ENCODE measurements at places on chromosomes 7 and 10. TPM values are rescaled to one million over a fixed set of nuclear protein-coding genes. Genes with fewer than 3 reads are reported as not detected.

- no peak for DNase-seq
- H3K4me3 ChIP-seq, result no peak overlapping the region
- H3K27ac ChIP-seq, result no peak overlapping the region
- H3K27me3 ChIP-seq, result no peaks in the 10 kb centered on the region
Observed at GRCh38 chr10:69346776-69347175, 68.5 kb downstream of the HK1 start.

DNA sequence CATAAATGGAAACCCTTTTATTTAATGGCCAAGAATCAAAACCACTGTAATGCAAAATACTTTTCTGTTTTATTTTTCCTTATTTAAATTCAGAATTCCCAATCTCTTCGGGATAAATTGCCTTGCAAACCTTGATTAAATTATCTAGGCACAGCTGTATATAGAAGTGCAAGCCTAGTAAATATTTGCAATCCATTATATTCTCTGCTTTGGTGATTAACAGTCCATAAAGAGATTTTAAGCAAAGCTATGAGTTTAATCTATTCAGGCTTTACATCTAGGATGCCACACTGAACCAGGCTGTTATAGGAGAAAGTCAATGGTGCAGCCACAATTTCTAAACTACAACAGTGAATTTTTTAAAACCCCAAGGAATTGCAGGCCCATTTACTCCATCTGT is 43.6 kb upstream of the THSD7A start:
- DNase-seq, result no peak
- no peaks in the 10 kb centered on the region for H3K27me3 ChIP-seq
- H3K4me3 ChIP-seq, result no peak overlapping the region
- H3K4me1 ChIP-seq, result no peaks in the 10 kb centered on the region
- no peak overlapping the region for H3K27ac ChIP-seq

Gene SLC26A5
- not detected for total RNA-seq

Gene CPA2
- total RNA-seq, result not detected

DNA sequence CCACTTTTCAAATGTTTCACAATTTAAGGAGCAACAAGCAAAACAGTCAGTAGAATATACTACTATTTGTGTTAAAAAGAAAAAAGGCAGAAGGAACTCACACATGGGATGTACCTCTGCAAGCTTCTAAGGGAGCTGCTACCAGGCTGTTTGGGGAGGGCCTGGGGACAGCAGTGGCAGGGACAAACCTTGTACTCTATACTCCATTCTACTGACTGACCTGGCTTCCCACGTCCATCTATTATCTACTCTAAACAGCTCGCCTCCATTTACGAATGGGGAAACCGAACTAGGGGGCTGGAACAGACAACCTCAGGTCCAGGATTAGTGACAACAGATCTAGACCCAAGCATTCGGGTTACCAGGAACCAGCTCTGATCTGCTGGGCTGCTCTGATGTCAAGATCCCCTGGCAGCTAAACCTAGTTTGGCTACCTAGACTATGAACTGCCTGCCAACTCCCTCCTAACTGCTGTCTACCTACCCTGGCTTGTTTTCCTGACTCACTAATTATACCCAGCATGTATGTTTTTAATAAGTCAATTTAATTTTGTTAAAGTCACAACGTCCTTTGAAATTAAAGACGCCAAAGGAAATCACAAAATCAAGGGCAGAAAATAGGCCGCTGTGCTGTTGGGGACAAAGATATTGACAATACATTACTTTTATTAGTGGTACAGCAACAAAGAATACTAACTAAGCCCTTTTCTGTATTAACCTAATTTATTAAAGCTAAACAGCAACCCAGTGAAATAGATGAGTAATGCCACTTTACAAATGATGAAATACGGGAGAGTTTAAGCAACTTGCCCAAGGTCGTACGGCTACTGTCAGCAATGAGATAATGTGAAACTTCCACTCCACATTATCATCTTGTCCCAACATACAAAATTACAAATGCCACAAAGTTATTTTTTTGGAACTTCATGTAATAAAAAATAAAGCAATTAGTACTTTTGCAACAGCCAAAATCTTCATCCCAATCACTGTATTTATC is 5.3 kb downstream of the PSAP start:
- peaks cover 48% of the 10 kb centered on the region for H3K4me1 ChIP-seq
- H3K4me3 ChIP-seq, result no peak overlapping the region
- no peaks in the 10 kb centered on the region for H3K36me3 ChIP-seq

Gene PANK1
- 7.4 TPM for total RNA-seq

GRCh38 chr7:120942861-120943260 is 7.7 kb upstream of the ING3 start:
- H3K4me3 ChIP-seq, result no peak overlapping the region
- no peaks in the 10 kb centered on the region for H3K4me1 ChIP-seq
- DNase-seq, result no peak
- H3K36me3 ChIP-seq, result no peaks in the 10 kb centered on the region

DNA sequence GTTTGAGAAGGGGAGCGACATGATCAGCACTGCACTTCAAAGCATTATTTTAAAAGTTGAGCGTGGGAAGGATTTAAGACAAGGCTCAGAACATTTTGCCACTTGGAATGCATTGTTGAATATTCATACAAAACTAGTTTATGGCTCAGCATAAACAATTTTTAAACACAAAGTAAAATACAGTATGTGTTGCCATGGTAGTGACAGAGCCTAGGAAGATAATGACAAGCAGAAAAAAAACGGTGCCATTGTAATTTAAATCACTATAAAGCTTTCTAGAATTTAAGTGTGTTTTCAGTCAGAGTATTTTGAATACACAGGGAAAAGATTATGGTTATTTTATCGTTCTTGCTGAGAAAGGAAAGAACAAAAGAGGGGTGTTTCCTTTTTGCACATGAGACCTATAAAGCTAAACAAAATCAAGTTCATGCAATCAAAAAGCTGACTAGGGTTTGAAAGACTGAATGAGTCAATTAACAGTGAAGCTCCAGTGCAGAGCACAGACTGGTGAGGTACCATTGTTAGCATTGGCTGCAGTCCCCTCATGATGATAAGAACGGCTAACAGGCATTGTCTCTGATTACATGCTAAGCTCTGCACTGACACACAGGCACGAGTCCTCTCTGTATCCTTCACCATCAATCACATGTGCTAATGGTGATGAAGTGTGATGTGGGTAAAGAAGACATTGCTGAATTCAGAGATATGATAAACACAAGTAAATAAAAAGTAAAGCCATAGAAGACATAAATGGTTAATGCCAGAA is 181.9 kb upstream of the VSTM2A start:
- H3K36me3 ChIP-seq, result no peaks in the 10 kb centered on the region
- no peak overlapping the region for H3K4me3 ChIP-seq
- H3K4me1 ChIP-seq, result no peaks in the 10 kb centered on the region
- no peak overlapping the region for H3K27ac ChIP-seq
- DNase-seq, result no peak
- H3K27me3 ChIP-seq, result no peaks in the 10 kb centered on the region

DNA sequence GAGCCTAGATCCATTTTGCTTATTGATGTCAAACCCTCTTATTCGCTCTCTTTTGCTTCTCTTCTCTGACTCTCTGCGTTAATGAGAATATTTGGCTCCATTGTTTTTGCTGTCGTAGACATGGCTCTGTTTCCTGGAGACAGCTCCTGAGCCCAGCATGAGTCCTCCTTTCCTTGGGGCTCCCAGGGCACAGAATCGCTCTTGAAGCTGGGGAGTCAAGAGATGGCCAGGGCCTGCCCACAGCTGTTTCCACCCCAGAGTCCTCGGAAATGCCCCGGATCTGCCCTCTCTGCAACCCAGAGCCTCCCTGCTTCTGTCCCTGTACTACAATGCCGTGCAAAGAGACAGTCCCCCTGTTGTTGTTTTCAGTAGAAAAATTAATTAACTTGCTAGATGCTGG is 566.7 kb upstream of the FOXK1 start:
- H3K36me3 ChIP-seq, result peaks cover 6% of the 10 kb centered on the region
- H3K4me1 ChIP-seq, result no peaks in the 10 kb centered on the region
- no peaks in the 10 kb centered on the region for H3K27me3 ChIP-seq

- no peak overlapping the region for H3K27ac ChIP-seq
- peak; percentile 51 for DNase-seq
- H3K4me3 ChIP-seq, result no peak overlapping the region
- H3K27me3 ChIP-seq, result no peaks in the 10 kb centered on the region
- H3K4me1 ChIP-seq, result no peaks in the 10 kb centered on the region
Observed at GRCh38 chr10:86102031-86102430, 264.6 kb downstream of the GRID1 start.

- H3K36me3 ChIP-seq, result no peaks in the 10 kb centered on the region
- no peak overlapping the region for H3K4me3 ChIP-seq
- peaks cover 23% of the 10 kb centered on the region for H3K4me1 ChIP-seq
- no peak for DNase-seq
- H3K27me3 ChIP-seq, result peaks cover 24% of the 10 kb centered on the region
Observed at GRCh38 chr7:55575733-55576132, 3.4 kb upstream of the VOPP1 start.

Gene SLC18A3
- 0.34 TPM for total RNA-seq

Gene UPK3BL1
- total RNA-seq, result 20.6 TPM

GRCh38 chr7:154864523-154864891 is 138.4 kb downstream of the PAXIP1 start:
- no peaks in the 10 kb centered on the region for H3K27me3 ChIP-seq
- H3K36me3 ChIP-seq, result no peaks in the 10 kb centered on the region
- H3K27ac ChIP-seq, result no peak overlapping the region
- no peak for DNase-seq

GRCh38 chr7:115009736-115010440 is 88.0 kb downstream of the MDFIC start:
- DNase-seq, result no peak
- no peaks in the 10 kb centered on the region for H3K27me3 ChIP-seq
- H3K36me3 ChIP-seq, result peaks cover 13% of the 10 kb centered on the region
- H3K27ac ChIP-seq, result no peak overlapping the region

DNA sequence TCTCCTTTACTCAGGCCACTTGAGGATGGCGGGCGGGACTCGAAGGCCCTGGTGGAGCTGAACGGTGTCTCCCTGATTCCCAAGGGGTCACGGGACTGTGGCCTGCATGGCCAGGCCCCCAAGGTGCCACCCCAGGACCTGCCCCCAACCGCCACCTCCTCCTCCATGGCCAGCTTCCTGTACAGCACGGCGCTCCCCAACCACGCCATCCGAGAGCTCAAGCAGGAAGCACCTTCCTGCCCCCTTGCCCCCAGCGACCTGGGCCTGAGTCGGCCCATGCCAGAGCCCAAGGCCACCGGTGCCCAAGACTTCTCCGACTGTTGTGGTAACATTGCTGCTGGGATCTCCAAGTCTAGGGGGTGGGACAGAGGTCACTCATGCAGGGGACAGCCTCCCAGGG is 65.7 kb downstream of the GTF2IRD1 start:
- no peak overlapping the region for H3K27ac ChIP-seq
- no peak for DNase-seq
- peaks cover 43% of the 10 kb centered on the region for H3K36me3 ChIP-seq
- H3K27me3 ChIP-seq, result no peaks in the 10 kb centered on the region
- H3K4me1 ChIP-seq, result no peaks in the 10 kb centered on the region
- no peak overlapping the region for H3K4me3 ChIP-seq

Gene ASIC3
- 5.8 TPM for total RNA-seq

- H3K4me3 ChIP-seq, result no peak overlapping the region
- no peaks in the 10 kb centered on the region for H3K27me3 ChIP-seq
- no peak for DNase-seq
- no peak overlapping the region for H3K27ac ChIP-seq
Observed at GRCh38 chr10:74900297-74900696, 73.9 kb downstream of the KAT6B start.

GRCh38 chr7:25009257-25009656 is 29.3 kb upstream of the OSBPL3 start:
- DNase-seq, result no peak
- peaks cover 44% of the 10 kb centered on the region for H3K27me3 ChIP-seq
- no peaks in the 10 kb centered on the region for H3K36me3 ChIP-seq
- no peak overlapping the region for H3K27ac ChIP-seq

Gene APBB1IP
- not detected for total RNA-seq

GRCh38 chr7:37039131-37039749 is 314.9 kb upstream of the AOAH start:
- peaks cover 3% of the 10 kb centered on the region for H3K36me3 ChIP-seq
- H3K27ac ChIP-seq, result no peak overlapping the region
- no peaks in the 10 kb centered on the region for H3K27me3 ChIP-seq
- no peak overlapping the region for H3K4me3 ChIP-seq
- no peak for DNase-seq

DNA sequence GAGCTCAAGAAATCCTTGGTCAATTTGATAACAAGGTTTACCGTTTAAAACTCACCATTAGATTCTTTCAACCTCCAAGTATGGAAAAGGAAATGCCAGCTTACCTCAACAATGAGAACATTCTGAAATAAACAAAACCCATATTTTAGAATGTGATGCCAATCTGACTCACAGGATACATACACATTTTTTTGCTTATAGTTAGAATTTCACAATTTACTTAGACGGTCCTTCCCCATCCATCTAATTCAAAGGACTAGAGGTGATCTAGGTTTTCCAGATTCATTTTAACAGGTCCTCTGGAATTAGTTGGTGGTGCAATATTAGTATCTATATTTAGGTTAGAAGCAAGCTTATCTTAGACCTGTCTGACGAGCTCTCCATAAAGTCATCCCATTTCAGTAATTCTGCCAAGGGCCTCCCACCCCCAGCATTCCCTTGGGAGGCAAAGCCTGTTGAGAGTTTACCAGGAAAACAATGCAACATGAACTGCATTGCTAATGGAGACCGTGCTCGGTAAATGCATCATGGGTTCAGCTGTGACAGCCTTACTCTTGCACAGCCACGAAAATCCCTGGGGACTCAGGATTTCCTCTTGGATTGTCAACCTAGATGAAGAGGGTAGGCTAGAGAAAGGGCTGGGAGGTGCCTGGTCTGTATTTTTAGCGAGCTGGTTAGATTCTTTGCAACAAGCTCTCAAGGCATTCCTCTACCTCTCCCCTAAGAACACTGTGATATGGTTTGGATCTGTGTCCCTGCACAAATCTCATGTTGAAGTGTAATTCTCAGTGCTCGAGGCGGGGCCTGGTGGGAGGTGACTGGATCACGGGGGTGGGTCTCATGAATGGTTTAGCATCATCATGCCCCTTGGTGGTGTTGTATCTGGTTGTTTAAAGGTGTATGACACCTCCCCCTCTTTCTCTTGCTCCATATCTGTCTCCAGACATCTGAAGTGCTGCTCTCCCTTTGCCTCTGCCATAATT is 93.8 kb downstream of the PRTFDC1 start:
- peak overlapping the region; percentile 67 for H3K27ac ChIP-seq
- no peak for DNase-seq
- peaks cover 4% of the 10 kb centered on the region for H3K36me3 ChIP-seq
- no peaks in the 10 kb centered on the region for H3K27me3 ChIP-seq
- H3K4me1 ChIP-seq, result peaks cover 25% of the 10 kb centered on the region

GRCh38 chr10:125080984-125081383 is 79.4 kb downstream of the CTBP2 start:
- no peak for DNase-seq
- H3K27me3 ChIP-seq, result no peaks in the 10 kb centered on the region
- peaks cover 32% of the 10 kb centered on the region for H3K36me3 ChIP-seq
- H3K4me3 ChIP-seq, result no peak overlapping the region

DNA sequence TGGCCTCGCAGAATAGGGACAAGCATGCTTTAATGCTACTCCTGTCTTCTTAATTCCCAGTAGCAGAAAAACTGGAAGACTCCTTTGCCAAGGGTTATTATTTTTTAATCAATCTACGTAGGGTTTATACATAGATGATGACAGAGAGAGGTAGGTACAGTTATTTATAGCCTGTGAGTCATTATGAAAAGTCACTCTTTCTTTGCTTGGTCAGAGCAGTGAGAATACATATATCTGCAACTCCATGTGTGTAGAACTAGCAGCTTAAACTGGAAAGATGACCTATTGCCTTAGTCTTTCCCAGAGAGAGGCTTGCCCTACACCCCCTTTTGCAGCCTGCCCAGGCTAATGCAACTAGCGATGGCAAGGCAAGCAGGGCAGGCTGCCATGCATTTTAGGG is 1050.6 kb downstream of the NRG3 start:
- no peak overlapping the region for H3K27ac ChIP-seq
- no peaks in the 10 kb centered on the region for H3K27me3 ChIP-seq
- no peaks in the 10 kb centered on the region for H3K36me3 ChIP-seq
- no peaks in the 10 kb centered on the region for H3K4me1 ChIP-seq

Gene OR2A5
- not detected for total RNA-seq

Measured in osteocyte (in vitro differentiated cells).